Neural progenitor cell (in vitro differentiated cells): ENCODE measurements at places on chromosomes 7 and 10.

DNA sequence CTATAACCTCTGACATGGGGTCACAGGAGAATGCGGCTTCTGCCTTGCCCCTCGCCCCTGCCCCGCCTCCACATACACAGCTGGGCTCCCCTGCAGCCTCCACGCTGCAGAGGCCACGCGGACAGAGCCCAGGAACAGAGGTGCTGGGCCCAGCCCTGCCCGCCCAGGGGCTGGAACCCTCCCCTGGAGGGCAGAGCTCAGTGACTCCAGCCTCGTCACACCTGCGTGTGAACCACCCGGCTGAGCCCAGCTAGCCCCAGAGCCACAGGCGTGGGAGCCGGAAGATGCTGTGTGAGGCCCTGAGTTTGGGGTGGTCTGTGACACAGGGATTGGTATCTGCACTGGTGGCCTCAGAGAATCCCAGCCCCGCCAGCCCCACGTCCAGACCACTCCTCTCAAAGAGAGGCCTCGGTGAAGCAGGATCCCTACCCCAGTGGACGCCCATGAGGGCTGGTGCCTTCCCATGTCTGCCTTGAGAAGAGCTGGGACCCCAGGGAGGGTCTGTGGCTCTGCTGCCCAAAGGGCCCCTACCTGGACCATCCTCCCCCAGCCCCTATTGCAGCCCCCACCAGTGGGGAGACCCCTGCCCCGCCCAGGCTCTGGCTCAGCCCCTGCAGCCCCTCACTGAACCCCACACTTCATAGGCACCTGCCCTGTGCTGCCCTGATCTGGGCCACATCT lies 8.1 kb upstream of the ADAP1 start:
- DNase-seq: peak; percentile 1

DNA sequence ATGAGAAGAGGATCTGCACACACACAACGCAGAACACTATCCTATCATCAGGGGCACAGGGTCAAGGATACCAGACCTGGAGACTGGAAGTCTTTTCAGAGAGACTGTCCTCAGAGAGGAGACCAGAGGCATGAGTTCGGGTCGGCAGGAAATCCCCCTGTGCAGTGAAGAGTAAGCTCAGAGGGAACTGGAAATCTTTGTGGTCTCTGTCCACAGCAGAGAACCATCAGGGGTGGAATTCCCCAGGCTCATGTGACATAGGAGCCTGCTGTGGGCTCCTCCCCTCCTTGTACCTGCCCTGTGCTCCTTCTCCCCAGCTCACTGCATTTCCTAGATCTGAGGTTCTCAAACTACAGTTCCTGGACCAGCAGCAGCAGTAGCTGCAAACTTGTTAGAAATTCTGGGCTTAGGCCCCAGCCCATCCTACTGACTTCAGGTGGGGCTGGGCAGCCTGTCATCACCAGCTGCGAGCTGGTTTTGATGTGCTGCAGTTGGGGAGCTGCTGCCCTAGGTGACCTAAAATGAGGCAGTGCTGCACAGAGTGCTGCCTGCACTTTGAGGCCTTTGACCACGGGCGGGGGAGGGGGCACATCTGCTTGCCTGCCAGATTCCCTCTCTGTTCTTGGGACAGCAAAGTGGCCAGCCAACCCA lies 2.4 kb downstream of the ZMIZ2 start:
- DNase-seq: no peak

DNA sequence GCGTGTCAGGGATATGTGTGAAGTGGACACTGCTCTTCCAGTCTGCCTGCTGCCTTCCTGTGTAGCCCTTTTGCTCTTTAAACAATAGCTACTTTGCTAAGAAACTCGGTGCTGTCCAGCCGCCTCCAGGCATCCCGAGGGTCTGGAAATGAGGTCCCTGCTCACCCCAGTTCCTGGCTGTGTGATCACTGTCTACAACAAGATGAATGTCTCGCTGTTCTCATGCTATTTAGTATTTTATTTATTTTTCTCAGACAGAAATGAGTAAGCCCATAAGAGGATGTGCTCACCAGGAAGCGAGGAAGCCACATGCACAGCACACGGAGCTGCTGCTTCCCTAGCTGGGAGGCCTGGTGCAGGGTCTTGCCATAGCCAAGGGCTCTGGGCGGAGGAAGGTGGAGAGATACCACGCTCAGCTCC lies 167.0 kb upstream of the PITRM1 start:
- no peak for DNase-seq

DNA sequence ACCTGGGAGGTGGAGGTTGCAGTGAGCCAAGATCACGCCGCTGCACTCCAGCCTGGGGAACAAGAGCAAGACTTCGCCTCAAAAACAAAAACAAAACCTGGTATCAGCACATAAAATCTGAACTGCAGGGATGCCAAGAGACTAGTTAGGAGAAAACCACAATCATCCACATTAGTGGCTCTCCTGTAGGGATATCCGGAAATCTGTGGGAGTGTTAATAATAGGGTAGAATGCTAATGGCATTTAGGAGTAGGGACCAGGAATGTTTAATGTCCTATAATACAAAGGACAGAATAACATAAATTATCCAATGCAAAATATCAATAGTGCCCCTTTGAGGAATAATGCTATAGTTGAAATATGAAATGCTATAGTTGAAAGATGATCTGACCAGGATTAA lies 24.3 kb downstream of the KIF5B start:
- no peak for DNase-seq

- no peak for DNase-seq
Measured at GRCh38 chr10:93612311-93612710, at the start of gene PDE6C. Gene PDE6C (plus strand): TSS chr10:93612537. CDS start chr10:93612726, 189 bp downstream.

DNA sequence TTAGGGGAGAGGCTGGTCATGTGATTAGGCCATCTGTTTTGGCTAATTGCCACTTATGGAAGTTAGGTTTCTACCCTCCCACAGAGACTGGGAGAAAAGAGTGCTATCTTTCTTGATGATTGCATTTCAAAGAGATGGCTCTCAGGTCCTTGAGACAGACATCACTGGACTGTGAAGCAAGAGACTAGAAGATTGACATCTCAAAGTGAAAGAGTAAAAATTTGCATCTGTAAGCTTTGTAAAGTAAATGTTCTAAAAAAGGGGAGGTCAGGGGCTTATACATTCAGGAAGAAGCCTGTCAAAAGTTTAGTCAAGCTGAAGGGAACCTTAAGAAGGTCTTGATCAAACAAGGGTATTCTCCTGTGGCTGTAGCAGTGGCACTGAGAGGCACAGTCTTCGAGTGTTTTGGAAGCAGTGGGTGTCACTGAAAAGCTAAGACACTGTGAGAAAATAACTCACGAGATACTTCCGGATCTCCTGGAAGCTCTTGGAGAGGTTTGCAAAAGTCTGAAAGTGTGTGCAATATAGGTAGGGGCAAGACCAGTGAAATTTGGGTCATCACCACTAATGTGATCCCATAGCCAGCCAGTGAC lies 342.1 kb downstream of the PHF14 start:
- DNase-seq: no peak

DNA sequence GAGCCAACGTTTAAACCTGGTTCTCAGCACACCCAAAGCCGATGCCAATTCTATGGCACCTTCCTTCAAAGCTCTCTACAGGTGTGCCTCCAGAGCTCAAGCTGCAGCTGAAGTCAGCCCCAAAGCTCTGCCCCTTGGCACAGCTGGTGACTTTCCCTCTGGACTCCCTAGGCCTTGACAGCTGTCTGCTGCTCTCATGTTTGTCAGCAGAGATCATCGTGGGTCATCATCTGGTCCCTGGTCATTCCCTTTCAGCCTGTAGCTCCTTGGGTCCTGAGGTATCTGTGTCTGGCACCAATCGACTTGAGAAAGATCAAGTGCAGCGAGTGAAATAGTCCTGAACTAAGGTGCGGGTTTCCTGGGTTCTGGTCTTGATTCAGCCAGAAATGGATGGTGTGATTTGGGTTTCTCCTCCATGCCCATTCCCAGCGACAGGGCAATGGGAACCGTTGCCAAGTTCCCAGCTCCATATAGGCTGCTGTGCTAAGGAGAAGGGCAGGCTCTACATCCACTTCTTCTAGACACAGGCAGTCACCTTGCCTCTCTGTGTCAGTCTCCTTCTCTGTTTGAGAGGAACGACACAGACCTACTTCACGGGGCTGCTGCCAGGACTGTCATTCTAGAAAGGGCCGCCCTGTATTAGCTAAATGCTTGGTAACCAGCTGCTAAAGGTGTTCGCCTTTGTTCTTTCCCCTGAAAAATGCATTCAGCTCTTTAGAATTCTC lies 3.6 kb downstream of the PKD1L1 start:
- no peak for DNase-seq

- no peak for DNase-seq
Measured at GRCh38 chr10:62000037-62000603, 98.6 kb downstream of the ARID5B start.

- DNase-seq: no peak
Measured at GRCh38 chr7:149023662-149024061, 4.6 kb downstream of the PDIA4 start.

DNA sequence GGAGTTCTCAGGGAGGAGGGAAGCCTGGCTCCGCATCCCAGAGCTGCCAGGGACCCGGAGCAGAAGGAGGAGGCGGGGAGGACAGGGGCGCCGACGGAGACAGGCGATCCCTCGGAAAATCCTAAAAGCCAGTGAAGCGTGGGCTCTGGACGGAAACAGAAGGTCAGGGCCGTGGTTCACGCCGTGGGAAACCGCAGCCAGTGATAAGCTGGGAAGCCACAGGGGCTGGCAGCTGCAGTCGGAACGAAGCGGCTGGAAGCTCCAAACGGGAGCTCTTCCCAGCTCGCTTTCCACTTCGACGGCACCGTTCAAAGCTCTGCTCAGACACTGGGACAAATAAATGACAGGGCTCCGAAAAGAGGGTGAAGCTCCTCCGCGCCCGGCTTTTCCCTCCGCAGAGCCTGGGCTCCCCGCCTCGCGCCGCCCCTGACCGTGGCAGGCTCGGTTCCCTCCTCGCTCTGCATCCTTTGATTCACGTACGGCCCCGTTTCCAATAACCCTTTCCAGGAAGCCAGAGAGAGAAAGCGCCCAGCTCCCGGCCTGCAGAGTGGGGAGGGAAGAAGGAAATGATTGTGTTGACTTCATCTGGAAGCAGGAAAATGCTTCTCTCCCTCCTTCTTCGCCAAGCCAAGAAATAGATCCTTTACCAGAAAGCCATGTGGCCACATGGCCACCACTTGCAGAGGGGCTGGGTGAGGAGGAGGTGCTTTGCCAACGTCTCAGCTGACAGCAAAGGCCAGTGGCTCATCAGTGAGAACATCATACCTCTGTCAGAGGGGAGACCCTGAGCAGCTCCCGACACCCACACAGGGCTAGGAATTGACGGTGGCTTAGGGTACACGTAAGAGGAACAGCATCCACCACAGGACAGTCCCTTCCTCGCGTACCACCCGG lies 57.4 kb downstream of the ADRB1 start:
- peak; percentile 59 for DNase-seq

- DNase-seq: no peak
Measured at GRCh38 chr7:44603193-44603592, 3.2 kb upstream of the OGDH start.

- DNase-seq: no peak
Measured at GRCh38 chr7:102305414-102306268, 19.0 kb downstream of the SH2B2 start.

DNA sequence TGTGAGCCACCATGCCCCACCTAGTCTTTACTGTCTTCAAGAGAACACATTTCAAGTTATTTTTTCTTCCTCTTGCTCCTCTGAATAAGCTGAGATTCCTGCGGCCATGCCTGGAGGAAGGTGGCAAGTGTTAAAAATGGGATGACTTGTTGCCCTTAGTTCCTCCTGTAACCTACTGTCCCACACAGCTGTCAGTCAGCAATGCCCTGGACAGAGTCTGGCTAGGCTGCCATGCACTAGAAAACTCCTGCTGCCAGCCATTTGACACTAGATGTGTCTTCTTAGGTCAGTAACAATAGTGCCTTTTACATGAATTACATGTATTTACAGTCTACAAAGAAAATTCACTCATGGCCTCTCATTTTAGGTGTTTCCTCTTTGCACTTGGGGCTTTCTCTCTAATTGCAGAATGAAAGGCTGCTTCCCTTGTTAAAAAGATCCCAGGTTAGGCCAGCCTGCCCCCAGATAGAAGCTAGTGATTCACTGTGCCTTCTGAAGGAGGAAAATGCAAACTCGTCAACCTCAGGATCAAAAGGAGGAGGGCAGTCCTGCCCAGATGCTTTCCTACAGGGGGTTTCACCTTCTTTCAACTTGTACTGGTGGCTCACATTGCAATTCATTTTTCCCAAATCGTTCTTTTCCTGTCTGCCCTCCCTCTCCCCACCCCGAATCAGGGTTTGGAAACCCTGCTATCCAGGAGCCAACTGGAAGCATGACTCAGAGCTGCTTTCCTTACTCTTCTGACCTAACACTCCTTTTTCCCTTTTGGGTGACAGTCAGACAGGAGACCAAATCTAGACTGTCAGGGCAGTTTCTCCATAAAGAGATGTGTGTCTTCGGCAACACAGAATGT lies 136.6 kb downstream of the SPAG6 start:
- DNase-seq: no peak

DNA sequence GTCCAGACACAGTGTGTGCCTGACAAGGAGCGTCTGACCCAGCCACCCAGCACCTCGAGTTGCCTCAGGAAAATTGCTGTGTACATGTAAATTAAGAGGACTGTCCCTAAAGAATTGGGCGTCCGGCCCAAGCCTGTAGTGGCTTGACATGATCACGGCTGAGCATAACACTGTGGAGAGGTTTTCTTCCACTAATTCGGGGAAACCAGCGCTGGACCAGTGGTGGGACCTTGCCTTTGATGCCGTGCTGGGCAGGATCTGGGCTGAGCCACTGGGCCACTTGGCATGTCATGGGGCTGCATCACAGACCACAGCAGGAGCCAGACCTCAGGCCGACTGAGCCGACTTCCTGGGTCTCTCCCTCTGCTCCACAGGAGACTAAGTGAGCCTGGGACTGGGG lies 282.5 kb downstream of the GLRX3 start:
- no peak for DNase-seq

GRCh38 chr7:95989301-95989700 lies 216.9 kb downstream of the DYNC1I1 start:
- DNase-seq: peak; percentile 34

DNA sequence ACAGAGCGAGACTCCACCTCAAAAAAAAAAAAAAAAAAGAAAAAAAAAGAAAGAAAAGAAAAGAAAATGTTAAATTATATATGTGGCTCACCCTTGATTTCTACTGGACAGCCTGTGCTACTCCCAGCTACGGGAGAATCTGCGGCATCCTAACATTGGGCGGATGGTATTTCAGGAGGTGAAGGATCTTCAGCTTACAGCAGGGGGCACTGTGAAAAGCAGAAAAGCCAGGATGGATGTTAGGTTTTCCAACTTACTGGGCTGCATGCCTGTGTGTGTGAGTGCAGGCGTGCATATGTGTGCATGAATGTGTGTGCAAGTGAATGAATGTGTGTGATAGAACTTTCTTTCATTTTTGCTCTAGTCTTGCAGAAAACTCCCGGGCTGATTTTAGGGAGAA lies 1066.5 kb downstream of the TYW1 start:
- peak; percentile 55 for DNase-seq
